ENCODE measurements at places on chromosomes 5 and 9. TPM values are rescaled to one million over a fixed set of nuclear protein-coding genes. Genes with fewer than 3 reads are reported as not detected.
A peak's percentile ranks its signal among the peaks of the same experiment; 100 is the strongest.

- no peak for DNase-seq
These were observed 33.0 kb upstream of the MAP1B start for GRCh38 chr5:72074251-72074650.

Gene SIT1
- total RNA-seq, result 0.32 TPM

GRCh38 chr5:95668216-95668615, 14.6 kb downstream of the SPATA9 start:
- no peak for DNase-seq

Gene FGF1
- total RNA-seq, result 43.6 TPM

Gene EIF4E1B
- total RNA-seq, result not detected

- no peak for DNase-seq
These were observed 14.4 kb downstream of the F2RL2 start for GRCh38 chr5:76608833-76609232.

Gene LCN10
- 10.6 TPM for total RNA-seq

DNA sequence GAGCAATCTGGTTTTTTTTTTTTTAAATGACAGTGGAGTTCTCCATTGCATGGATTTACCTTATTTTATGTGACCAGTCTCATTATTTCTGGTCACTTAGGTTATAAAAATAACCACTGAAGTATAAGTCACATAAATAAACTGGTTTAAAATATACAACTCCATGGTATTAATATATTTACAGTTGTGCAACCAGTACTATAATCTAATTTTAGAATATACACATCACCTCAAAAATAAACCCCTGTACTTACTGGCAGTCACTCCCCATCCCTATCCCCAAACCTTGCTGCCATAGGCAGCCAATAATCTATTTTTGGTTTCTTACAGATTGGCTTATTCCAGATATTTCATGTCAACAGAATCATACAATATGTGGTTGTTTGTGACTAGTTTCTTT, 57.8 kb downstream of the FYB1 start:
- no peak for DNase-seq

DNA sequence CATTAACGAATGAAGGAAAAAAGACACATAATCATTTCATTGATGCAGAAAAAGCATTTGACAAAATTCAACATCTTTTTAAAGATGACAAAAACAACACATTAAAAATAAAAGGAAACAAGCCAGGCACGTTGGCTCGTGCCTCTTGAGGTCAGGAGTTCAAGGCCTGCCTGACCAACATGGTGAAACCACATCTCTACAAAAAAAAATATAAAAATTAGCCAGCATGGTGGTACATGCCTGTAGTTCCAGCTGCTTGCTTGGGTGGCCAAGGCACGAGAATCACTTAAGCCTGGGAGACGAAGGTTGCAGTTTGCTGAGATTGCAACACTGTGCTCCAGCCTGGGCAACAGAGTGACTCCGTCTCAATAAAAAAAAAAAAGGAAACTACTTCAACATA, 77.0 kb downstream of the ERCC6L2 start:
- DNase-seq, result no peak

DNA sequence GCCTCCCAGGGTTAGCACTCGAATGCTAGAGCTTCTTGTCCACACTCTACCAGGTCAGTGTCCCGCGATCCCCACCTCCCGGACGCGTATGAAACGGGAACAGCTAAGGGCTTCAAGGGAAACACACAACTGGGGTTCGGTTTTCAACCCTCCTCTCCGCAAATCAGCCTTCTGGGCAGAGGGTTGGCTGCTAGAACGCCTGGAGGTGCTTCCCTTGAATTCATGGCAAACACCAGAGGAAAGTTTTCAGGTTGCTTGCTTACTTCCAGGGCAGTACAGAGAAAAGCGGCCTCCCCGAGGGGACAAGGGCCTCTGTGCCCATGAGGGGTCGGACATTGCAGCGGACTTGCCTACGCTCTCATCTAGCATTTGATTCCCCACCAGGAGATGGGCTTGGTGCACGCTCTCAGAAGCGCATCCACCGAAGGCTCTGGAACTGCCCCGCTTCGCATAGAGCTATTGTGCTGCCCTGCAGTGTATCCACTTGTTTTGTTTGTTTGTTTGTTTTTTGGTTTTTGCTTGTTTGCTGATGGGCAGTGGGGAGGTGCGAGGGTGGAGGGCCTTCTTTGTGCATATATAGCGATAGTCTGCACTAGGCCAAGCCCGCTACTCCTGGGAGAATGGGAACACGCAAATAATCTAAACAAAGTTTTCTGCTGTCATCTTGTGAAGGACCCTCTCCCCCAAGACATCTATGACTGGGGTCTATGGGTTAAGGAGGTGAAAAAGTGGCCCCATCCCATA, 1.3 kb upstream of the DMRT3 start:
- no peak for DNase-seq

Gene CAMK4
- total RNA-seq, result 0.10 TPM

DNA sequence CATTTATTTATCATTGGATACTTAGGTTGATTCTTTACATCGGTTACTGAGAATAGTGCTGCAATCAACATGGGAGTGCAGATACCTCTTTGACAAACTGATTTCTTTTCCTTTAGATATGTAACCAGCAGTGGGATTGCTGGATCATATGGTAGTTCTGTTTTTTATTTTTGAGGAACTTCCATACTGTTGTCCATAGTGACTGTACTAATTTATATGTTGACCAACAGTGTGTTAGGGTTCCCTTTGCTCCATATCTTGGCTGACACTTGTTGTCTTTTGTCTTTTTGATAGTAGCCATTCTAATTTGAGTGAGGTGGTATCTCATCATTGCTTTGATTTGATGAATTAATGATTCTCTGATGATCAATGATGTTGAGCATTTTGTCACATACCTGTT, 137.3 kb upstream of the PITX1 start:
- no peak for DNase-seq

Gene BSPRY
- 0.37 TPM for total RNA-seq

DNA sequence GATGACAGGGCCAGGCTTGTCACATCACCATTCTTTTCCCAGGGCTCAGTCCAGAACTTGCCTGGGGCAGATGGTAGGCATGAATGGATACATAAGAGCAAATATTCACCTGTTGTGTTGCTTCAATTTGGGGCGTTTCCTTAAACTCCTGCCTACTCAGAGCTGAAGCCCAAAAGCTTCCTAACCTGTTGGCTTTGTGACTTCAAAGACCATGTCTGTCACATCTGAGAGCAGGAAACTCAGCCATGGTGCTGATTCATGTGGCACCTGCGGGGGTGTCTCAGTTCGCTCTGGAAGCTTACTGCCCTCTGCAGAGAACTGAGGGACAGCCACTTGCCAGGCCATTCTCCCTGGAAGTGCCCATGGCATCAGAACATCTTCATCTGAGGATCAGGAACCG, 246.6 kb downstream of the HSPA4 start:
- DNase-seq, result no peak

Gene ARHGEF28
- 3.5 TPM for total RNA-seq

GRCh38 chr5:169939731-169940130, 40.6 kb downstream of the INSYN2B start:
- DNase-seq, result no peak

- DNase-seq, result peak; percentile 93
These were observed 16.8 kb upstream of the NSD1 start for GRCh38 chr5:177116631-177117373.

- peak; percentile 12 for DNase-seq
These were observed 17.3 kb downstream of the VAV2 start for GRCh38 chr9:133974631-133975341.

GRCh38 chr9:79362100-79363081, 209.4 kb upstream of the TLE4 start:
- no peak for DNase-seq

GRCh38 chr5:6496636-6497035, 48.0 kb downstream of the UBE2QL1 start:
- no peak for DNase-seq

Gene GFI1B
- 0.25 TPM for total RNA-seq

- no peak for DNase-seq
These were observed 87.3 kb downstream of the INVS start for GRCh38 chr9:100186356-100186755.

Gene LIFR
- 61.1 TPM for total RNA-seq

Gene PCDHB3
- 0.99 TPM for total RNA-seq

GRCh38 chr5:133453831-133454230, 158.5 kb downstream of the FSTL4 start:
- DNase-seq, result no peak

DNA sequence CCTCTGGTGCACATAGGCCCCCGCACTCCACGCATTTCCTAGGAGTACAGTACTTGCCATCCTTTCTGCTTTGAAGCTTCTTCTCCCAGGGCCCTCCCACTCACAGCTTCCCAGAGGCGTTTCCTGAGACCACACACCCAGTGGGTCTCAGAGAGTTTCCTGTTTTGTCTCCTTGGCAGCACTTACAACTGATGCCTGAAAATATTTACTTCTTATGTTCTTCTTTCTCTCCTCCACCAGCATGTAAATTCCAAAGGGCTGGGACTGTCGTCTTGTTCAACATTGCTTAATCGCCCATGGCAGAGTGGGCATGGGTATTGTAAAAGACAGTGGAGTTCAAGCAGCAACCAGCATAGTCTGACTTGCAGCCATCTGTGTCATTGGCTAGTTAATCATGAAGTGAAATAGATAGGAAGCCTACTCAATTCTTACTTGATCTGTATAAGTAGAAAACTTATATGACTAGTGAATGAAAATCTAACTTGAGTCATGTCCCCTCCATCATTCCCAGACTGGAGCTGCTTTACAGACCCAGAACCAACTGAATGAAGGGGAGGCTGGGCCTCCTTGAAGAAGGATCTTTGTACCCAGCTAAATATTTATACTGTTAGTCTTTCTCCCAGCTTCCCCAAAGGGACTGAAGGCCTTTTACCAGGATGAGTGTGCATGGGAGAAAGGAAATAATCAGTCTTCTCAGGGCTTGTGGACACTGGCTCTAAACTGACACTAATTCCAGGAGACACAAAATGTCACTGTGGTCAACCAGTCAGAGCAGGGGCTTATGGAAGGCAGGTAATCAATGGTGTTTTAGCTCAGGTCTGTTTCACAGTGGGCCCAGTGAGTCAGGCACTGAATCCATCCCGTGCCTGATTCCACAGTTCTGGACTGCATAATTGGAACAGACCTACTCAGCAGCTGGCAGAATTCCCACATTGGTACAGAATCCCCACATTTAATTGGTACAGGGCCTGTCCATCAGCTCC, 116.4 kb downstream of the SV2C start:
- no peak for DNase-seq

Gene IFNB1
- total RNA-seq, result not detected

DNA sequence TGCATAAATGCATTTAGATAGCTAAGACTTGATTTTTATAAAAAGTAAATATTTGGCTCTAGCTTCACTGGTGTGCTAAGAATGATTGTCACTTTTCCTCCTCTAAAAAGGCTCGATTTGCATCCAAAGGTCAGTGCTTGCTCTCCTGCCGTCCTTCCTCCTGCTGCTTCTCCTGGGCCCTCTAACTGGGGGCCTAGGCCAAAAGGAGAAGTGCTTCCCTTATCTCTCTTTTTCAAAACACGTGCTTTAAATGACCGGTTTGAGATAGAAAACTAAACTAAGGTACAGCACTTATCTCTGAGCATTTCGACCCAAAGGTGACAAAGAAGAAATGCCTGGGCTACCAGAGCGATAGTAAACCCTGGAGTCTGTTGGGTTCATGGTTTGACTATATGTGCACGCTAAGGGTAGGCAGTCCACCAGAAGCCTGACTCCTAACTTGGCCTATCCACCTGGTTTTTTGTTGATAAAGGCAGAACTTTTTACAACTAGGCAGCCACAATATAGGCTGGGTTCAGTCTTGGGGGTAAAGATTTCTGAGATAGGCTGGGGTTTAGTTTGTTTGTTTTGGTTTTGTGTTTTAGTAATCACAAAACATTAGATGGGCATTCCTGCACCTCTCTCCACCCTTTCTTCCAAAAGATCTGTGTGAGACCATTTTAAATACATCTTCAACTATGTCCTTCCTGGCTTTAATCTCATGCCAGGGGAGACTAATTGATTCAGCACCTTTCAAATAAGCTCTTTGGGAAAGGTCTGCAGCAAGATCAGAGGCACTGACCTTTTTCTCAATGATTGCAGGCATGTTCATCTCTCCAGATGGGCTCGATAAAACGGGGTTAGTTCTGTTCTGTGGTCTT, 3.8 kb downstream of the NR2F1-AS1 start:
- no peak for DNase-seq

DNA sequence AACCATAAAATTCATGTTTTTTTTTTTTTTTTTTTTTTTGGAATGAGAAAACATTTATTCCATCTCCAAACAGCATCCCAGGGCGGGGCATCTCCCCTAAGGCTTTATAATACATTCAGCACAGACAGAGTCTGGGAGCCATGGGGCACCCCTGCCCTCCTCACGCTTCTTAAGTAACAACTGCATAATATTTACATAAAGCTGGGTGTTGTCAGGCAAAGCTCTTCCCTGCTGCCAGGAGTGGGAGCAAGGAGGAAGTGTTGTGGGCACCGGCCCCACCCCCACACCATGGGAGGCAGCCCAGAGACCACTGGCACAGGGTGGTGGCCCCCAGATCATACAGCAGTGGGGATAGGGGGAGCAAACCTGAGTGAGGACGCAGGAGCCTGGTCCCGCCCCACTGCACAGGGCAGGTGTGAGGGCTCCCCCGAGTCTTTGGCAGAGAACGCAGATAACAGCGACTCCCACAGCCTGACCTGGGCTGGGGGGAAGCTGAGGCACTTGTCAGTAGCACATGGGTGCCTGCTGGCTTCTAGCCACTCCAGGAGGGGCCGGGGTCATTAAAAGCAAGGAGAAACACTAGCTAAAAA, 86.1 kb upstream of the CEP78 start:
- no peak for DNase-seq

DNA sequence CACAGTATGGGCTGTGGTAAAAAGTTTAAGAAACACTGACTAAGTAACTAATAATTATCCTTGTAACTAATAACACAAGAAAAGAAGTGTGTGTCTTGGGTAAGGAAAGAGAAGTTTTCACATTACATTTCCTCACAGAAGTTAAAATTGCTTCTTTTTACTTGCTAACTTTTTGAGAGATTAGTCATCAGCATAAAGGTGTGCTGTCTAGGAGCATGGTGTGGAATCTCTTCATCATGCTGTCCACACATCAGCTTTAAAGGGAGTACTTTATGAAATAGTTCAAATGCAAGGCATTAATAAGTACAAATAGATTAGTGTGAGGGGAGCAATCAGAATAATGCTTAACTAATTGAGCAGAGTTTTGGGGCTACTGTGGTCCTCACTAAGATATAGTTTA, 29.8 kb downstream of the WDR36 start:
- DNase-seq, result no peak

- no peak for DNase-seq
These were observed 88.2 kb downstream of the LIFR start for GRCh38 chr5:38468202-38468673.

Gene DOCK8
- total RNA-seq, result 5.7 TPM

Gene GRM6
- total RNA-seq, result not detected

DNA sequence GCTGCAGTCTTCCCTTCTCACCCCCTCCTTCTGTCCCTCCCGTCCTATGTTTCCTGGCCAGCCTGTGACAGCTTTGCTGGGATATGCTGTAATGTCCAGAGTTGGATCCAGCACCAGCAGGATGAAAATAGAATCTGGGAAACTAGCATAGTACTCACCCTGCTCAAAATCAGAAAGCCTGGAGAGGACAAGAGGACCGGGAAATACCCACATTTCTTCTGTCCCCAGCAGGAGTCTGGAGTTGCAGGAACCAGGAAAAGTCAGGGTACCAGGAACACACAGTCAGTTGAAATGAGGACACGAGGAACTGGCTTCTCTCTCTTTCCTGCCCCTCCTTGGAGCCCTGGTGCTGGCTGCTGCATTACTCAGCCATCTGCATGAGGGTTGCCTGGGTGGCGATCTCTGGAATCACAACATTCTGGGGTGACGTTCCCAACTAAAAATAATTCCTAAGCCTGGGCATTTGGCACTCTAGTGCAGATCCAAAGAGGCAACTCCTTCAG, 59.6 kb upstream of the NFIL3 start:
- DNase-seq, result peak; percentile 62

Measured in left ventricle myocardium superior (tissue), 1 donor.